ENCODE measurements at places on chromosomes 6 and 20.
A peak's percentile ranks its signal among the peaks of the same experiment; 100 is the strongest.

- no peak for DNase-seq
Observed at GRCh38 chr6:90611543-90612312, 24.9 kb upstream of the MAP3K7 start.

GRCh38 chr6:36657271-36657670, 21.2 kb upstream of the CDKN1A start:
- no peak for DNase-seq

DNA sequence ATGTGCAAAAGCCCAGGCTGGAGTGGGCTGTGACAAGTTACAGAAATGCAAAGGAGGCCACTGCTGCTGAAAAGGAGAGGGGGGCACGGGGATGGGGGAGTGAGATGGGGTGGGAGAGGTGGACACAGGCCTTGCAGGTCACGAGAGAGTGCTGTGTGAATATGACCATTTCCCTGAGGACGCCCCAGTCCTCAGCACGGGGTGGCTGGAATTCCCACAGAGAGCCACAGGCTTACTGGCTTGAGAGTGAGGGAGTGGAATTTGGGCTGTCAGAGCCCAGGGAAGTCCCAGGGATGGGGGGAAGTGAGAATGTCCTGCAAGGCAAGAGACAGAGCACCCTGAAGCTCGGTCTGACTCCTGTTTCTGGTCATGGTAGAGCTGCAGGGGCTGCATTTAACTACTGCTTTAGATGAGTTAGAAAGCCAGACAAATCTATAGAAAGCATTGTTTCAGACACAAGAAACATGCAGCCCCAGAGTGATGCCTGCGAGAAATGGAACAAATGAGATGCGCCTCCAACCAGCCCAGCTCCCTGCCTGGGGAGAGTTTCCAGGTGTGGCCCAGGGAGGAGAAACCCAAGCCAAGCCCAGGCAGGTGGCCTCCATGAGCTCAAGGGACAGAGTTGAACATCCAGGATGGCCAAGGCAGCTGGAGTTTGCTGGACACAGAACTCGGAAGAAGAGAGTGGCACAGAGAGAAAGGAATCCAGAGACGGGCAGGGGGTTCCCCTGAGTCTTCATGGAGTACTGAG, 30.5 kb downstream of the NPEPL1 start:
- no peak for DNase-seq

DNA sequence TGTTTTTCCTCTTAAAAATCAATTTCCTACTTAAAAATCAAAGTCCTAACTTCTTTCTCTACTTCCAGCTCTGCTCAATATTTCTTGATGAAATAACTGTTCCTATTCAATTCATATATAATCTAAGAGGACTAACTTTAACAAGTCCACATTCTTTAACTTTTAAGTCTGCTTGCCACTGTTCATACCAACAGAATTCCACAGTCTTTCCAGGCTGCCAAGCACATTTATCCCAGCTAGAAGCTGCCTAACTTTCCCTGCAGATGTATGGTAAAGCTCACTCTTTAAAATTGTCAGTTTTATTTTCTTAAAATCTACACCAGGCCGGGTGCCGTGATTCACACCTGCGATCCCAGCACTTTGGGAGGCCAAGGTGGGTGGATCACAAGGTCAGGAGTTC, 11.5 kb downstream of the CALHM6 start:
- no peak for DNase-seq

- no peak for DNase-seq
Observed at GRCh38 chr20:4691753-4692152, 30.0 kb upstream of the PRND start.

- DNase-seq, result no peak
Observed at GRCh38 chr20:37590938-37591490, 63.3 kb upstream of the BLCAP start.

DNA sequence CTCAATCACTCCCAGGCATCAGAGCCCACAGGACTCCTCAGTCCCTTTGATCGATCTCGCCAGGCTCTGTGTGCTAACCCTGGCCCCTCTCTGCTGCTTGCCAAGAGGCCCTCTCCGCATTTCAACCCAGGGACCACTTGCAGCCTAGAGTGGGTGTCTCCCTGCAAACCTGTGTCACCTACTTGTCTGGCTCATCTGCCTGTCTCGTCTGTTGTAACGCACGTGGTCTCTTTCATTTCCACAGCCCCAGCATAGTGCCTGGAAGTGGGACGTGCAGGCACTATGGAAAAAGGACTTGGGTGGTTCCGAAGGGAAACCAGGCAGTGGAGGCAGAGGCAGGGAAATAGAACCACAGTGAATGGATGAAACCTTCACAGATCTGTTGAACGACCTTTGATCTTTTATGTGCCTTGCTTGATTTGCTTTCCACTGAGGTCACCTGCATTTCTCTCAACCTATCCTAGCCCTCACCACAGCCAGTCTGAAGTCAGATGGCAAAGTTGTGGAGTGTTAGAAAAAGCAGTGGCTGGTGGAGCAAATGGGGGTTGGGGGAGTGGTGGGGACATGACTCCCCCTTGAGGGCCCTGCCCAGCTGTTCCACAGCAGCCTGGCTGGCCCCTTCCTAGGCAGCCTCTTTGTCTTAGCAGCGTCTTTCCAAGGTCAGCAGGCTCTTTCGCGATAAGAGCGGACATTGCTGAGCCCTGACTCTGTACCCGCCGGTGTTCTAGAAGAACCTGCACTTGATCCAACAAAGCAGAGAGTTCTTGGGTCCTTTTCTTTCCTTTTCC, 55.8 kb upstream of the TAGAP start:
- DNase-seq, result no peak

DNA sequence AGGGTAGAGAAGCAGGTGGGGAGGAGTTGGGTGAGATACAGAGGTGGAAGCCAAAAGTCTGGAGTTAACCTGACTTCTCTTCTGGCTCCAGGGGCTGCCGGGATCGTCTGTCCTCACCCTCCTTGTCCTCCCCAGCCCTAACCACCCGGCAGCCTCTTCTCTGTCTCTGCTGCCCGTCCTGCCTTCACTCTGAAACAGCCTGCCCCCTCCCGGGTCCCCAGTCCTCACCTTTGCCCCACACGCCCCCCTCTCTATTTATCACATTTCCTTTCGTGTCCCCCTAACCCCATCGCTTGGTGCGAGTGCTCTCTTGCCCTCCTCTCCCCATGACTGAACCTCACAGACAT, 5.7 kb downstream of the RING1 start:
- DNase-seq, result no peak

DNA sequence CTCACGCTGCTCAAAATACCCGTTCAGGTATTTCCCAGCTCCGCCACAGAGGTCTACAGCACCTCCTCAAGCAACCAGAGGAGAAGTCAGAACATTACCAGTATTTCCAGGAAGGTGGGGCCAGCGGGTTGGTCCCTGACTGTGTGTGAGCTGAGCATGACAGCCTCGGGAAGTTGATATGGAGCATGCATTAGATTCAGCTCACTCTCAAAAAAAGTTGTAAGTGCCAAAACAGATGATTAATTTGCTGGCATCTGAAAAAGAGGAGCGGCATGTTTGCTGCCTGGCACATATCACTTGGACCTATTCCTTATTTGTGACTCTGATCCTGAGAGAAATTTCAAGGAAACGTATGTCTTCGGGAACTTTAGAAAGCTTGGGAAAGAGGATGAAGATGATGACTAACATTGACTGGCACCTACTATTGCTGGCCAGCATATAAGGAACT, 32.3 kb downstream of the ELOVL2 start:
- DNase-seq, result no peak

DNA sequence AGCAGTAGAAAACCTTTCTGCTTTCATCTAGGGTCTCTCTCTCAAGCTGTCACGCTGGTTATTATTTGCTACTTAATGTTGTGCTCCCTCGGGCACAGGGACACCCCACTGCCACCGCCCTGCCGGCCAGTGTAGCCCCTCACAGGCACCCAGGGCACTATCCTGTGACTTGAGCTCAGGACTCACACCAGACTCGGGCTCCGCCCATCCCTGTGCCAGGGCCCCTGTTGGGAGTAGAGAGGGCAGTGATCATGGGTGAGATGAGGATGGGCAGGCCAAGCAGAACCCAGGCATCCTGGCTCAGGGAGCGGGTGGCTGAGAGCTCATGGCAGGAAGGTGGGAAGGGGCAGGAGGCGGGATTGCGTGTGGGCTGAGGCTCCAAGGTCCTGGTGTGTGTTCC, 371.9 kb downstream of the ZFAND3 start:
- DNase-seq, result no peak

GRCh38 chr6:6686748-6687601, 98.5 kb downstream of the LY86 start:
- no peak for DNase-seq

- no peak for DNase-seq
Observed at GRCh38 chr6:167499161-167499660, 174.3 kb downstream of the TTLL2 start.

DNA sequence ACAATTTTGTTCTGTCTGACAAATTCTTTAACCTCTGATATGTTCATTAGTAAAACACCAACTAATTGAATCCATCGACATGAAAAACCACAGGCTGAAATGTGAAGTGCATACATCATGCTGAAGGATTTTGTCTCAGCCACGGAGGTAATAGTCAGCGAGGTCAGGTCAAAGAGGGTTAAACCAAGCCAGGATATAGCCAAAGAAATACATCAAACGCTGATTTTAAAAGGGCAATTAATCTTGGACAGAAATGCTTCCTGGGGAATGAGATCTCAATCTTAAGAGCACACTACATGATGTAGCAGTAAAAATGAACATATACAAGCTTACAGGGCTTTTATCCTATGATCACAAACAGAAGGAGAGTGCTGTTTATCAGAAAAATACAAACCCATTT, 106.7 kb downstream of the PRDM1 start:
- no peak for DNase-seq

DNA sequence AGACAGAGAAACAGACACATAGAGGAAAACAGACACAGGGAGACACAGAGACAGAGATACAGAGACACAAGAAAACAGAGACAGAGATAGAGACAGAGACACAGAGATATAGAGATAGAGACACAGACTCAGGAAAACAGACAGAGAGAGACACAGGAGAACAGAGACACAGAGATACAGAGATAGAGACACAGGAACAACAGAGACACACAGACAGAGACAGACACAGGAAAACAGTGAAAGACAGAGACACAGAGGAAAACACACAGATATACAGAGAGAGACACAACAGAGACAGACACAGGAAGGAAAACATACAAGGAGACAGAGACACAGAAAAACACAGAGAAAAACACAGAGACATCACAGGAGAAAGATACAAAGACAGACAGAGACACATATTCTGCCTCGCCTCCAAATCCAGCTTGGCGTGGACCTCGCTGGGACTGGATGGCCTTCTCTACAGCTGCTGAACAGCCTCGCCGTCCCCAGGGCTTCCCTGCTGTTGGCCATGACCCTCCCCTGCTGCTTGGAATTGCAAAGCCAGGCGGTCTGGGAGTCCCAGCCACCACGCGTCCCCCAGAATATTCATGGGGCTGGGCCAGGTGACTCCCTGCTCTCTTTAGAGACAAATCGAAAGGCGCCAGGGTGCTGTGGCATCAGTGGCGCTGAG, 36.8 kb downstream of the NTSR1 start:
- no peak for DNase-seq

- no peak for DNase-seq
Observed at GRCh38 chr6:151071295-151071694, 168.5 kb upstream of the AKAP12 start.

DNA sequence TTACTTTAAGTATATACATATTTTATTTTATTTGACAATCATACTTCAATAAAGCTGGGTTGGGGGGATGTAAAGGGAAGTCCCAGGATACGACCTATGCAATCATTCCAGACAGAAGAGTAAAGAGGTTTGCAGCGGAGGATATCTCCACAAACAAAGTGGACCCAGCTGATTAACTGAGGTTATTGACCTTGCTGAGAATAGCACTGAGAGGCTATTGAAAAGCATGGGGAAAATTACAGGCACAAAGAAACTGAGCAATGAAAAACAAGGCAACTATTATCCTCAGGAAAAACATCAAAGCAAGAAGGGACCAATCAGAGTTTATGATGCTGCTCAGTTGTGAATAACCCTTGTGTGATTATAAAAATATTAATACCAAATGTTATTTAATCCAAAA, 32.6 kb downstream of the SERPINB1 start:
- no peak for DNase-seq

- no peak for DNase-seq
Observed at GRCh38 chr6:108953681-108954080, 105.5 kb downstream of the ARMC2 start.

DNA sequence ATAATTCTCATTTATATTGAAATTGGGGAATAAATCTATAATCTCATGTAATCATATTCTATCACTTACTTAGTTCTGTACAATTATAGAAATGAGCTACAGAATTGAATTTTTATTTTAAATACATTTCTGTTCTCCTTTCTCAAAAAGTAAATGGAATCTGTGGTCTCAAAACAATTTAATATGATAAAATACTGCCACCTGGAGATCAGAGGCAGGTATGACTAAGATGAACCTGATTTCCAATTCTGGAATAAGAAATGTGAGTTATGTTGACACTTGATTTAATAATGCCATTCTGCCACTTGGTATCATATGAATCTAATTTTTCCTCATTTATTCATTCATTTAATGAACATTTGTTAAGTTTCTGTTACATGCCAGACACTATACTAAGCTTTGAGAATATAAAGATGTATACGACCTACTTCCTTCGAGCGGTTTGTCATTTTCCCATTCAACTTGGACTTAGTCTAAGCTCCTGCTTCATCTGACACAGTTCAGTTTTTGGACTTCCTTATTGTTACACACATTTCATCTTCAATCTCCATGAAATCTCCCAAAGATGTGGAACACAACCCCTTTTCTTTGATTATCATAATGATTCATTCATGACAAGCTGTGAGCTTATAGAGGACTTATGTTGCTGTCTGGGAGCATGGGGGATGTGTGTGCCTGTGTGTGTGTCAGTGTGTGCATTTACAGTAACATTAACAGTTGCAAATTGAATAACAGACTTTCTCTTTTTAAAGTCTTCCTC, 7.5 kb upstream of the CCDC28A start:
- peak; percentile 24 for DNase-seq

DNA sequence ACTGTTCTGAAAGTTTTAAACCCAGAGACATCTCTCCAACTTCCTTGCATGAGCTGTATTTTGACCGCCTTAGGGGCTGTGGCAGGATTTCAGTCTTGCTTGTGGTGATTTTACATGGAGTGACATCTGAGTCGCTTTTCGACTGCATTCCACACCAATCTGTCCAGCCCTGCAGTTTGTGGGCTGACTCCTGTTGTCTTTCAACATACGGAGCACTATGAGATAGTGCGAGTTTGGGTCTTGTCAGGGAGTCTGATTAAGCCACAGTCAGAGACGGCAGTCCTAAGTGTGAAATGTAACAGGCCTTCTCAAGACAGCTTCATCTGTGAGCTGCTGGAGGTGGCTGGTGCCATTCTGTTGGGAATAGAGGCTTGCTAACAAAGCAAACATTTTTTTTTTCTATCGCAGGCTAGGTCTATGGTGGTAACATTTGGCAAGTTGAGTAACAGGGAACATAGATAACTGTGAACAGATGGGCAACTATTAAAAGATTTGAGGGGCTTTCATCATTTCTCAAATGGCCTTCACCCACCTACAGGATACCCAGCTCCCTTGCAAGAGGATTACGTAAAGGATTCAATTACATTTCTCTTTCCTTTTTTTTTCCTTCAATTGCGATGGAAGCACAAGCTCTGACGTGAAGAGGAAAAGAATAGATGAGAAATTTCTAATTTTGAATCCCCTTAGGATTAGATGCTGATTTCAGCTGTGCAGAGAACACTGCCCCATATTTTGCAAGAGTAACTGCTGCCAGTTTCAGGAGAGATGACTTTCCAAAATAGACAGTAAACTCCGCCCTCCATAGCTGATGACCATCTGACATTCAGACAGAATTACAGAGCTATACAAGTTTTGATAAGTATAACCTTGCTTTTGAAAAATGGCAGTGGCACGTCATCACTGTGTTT, 25.1 kb downstream of the CAP2 start:
- DNase-seq, result no peak

- no peak for DNase-seq
Observed at GRCh38 chr20:7770578-7770977, 169.7 kb downstream of the HAO1 start.

GRCh38 chr6:112274774-112275173, 20.4 kb upstream of the LAMA4 start:
- DNase-seq, result no peak

Measured in SK-N-MC (cell line).